CD4-positive, alpha-beta T cell treated with Interleukin-15 for 4 hours (primary cell): ENCODE measurements at places on chromosomes 16 and 17.

- DNase-seq = no peak
Measured at GRCh38 chr17:40854175-40854814, 12.7 kb downstream of the KRT12 start.

DNA sequence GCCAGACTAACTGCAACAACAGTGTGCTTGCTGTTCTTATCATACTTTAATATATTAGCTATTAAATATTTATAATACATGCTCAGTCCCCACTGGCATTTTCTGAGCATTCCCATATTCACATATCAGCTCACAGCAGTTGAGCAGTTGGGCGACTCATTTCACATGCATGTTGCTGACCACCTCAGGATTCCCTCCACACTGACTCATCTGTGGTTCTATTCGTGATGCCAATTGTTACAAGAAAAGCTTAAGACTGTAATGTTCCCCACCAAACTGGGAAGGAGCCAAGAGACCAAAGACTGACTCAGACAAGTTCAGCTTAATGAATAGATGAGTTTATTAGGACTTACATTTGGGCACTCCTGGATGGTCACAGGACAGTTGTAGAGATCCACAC is 100.3 kb upstream of the KIF2B start:
- no peak for DNase-seq

- DNase-seq = no peak
Measured at GRCh38 chr16:78421181-78421708, 321.8 kb downstream of the WWOX start.

DNA sequence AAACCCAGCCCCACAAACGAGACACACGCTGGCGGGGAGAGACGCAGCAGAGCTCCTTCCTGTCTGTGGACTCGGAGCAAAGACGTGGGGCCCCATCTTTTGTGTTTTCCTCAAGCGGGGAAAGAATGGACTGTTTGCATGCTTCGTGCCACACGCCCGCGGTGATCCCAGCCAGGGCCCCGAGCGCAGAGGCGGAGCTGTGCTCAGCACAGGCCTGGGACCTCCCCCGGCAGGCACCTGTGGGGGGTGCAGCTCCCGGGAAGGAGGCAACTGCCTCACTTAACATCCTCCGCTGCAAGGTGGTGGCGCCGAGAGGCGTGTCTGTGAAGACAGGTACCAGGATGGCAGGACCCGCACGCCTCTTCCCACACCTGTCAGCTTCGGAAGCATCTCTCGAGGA is 19.1 kb downstream of the TRARG1 start:
- peak; percentile 23 for DNase-seq

DNA sequence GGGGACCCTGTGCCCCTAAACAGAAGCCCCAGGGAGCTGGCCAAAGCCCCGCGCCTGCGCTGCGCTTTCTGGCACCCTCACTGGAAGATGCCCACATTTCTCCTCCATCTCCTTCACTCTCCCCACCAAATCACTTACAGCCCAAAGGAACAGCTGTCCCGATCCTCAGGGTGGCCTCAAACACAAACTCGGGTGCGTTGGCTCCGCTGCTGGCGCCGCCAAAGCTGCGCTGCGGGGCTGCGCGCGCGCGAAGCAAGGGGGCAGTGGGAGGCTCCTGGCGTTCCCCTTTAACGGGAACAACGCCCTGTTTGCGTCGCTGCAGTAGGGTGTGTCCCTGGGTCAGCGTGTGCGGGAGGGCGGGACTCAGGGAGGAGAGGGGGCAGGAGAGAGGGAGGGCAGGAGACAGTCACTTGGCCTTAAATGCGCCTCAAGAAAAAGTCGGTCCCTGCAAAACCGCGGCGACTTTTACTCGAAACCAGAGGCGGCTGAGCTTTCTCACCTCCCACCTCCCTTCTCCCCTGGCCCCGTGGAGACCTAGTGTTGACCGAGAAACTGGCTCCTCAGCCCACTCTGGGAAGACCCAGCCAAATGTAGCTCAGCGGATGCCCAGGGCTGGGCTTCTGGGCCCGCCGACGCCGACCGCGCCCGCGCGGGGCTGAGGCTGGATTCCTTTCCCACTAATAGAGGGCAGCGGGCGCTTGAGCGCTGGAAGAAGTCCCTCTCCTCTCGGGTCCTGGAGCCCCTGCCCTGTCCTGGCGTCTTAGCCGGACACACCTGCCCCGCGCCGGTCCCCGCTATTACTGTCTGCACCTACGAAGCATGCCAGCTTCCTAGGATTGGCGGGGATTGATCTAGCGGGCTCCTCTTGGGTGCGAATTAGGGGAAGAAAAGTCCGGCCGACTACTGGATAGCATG is 2.6 kb downstream of the PMP22 start:
- DNase-seq = no peak
